ENCODE measurements at places on chromosomes 1 and 21. TPM values are rescaled to one million over a fixed set of nuclear protein-coding genes. Genes with fewer than 3 reads are reported as not detected.

- DNase-seq = no peak
Observed at GRCh38 chr1:39917825-39918224, 16.1 kb upstream of the MYCL start.

- no peak for DNase-seq
Observed at GRCh38 chr1:201183209-201183608, 7.4 kb upstream of the IGFN1 start.

GRCh38 chr1:29800522-29800956, 564.2 kb downstream of the PTPRU start:
- DNase-seq = peak; percentile 15

GRCh38 chr1:39395357-39395831, 96.0 kb upstream of the BMP8A start:
- DNase-seq = peak; percentile 95

DNA sequence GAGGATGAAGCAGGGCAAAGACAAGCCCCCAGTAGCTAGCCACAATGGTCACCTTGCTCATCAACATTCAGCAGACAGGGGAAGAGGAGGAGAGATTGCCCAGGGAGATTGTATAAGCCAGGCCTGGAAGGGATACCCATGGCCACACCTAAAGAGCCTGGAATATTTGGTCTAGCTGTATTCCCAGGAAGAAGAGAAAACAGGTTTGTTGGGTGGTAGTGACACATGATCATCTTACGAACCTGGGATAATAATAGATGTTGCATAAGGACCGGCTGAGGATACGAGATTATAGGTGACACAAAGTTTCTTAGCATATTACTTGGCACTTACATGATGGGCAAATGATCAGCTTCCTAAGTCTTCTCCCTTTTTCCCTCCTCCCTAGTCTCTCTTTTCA, 95.9 kb downstream of the HHIPL2 start:
- DNase-seq = no peak

FOXD3 gene
- total RNA-seq = not detected

TNNI3K gene
- not detected for total RNA-seq

All from renal cortical epithelial cell (primary cell).